ENCODE measurements at places on chromosomes 12 and 14. TPM values are rescaled to one million over a fixed set of nuclear protein-coding genes. Genes with fewer than 3 reads are reported as not detected.

GRCh38 chr12:48216785-48217184, 13.7 kb upstream of the OR10AD1 start:
- no peaks in the 10 kb centered on the region for H3K36me3 ChIP-seq
- H3K4me3 ChIP-seq: no peak overlapping the region
- H3K4me1 ChIP-seq: no peaks in the 10 kb centered on the region
- no peak overlapping the region for H3K27ac ChIP-seq
- DNase-seq: no peak
- H3K27me3 ChIP-seq: no peaks in the 10 kb centered on the region

The ZDHHC22 gene
- not detected for total RNA-seq

DNA sequence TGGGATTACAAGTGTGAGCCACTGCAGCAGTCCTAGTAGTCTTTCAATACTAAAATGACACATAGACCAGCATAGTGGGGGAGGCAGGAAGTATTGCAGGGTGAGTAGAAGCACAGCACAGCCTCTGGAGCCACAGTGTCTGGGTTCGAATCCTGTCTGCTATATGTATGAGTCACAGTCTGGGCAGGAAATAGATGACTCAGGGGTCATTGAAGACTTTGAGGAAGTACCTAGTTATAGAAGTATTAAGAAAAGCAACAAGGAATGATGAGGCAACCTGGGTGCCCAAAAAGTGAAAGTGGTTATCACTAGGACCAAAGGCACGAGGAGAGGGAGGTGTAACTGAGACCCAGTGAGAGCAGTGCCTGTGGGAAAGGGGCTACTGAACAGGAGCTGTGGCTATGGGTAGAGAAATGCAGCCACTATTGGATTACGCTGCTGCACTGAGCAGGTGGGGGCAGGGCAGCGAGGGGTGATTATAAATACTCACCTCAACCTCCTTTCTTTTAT, 124.0 kb downstream of the PDE3A start:
- no peaks in the 10 kb centered on the region for H3K4me1 ChIP-seq
- H3K4me3 ChIP-seq: no peak overlapping the region
- H3K27me3 ChIP-seq: no peaks in the 10 kb centered on the region
- DNase-seq: no peak
- no peak overlapping the region for H3K27ac ChIP-seq

DNA sequence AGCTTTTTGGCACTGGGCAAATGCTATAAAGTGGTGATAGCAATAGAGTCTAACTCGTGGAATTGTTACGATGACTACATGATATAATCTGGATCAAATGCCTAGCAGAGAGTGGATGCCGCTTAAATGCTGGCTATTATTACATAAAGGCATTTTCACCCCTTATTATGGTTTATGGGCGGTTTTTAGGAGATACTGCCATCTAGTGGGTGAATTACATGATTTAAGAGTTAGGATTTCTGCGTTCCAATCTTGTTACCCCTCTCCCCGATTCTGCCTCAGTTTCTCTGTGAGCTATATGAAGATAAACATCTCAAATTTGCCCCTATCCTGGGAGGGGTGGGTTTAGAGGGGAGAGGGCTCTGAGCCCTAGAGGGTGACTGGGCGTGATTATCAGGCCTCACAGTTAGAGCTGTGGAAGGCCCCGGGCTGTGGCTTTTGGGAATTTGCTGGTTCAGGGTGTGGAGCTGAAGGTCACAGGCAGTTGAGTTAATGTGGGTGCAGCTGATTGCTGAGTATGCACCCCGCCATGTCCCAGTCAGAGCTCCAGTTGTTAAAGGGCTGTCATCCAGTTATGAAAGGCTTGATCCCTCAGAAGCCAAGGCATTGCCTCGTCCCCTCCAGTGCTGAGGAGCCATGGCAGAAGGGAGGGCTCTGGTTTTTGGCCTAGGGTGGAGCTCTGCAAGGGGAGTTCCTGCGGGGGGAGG, 14.4 kb downstream of the CLSTN3 start:
- no peak overlapping the region for H3K4me3 ChIP-seq
- no peak for DNase-seq
- peak overlapping the region; percentile 77 for H3K27ac ChIP-seq

- H3K27ac ChIP-seq: peak overlapping the region; percentile 75
- H3K27me3 ChIP-seq: no peaks in the 10 kb centered on the region
- peak; percentile 68 for DNase-seq
These were observed 227.3 kb downstream of the KTN1 start for GRCh38 chr14:55807053-55807880.

Measured in breast epithelium (tissue), 4 donors.